Stimulated activated CD4-positive, alpha-beta T cell treated with anti-CD3 and anti-CD28 coated beads, Interleukin-12 subunit alpha, Interleukin-12 subunit beta, amount 100 ng/mL, for 4 hours (primary cell): ENCODE measurements at places on chromosomes 2 and 18.

DNA sequence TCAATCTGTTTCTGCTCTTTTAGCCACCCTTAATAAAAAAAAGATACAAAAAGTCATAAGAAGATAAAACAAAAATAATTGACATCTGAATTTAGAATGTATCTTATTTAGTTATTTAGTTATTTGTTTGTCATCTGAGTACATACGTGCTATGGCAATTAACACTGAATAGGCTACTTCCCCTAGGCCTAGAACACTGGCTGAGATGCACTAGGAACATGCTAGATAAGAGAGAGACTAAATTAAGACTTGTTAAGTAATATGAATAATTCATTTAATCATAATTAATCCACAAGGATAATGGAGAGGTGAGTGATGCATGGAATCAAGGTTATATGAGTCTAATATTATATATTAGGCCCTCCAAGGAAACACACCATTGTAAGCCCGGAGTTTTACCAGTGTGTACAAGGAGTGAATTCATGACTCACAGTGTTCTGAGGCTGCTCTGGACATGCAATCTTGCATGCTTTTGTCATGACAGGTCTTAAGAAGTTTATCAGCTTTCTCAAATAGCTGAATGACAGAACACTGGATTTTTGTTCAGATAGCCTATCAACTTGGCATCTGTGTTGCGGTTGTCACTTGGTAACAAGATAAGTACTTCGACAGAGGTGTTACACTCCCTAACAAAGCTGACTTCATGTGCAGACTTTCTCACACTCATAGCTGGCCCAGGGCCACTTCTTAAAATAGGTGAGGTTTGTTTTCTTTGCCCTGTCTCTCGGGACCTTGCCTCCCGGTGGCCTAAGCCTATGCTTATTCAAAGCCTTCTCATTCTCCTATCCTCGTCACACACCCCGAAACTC, 5.0 kb upstream of the SERPINB2 start:
- no peak for DNase-seq

DNA sequence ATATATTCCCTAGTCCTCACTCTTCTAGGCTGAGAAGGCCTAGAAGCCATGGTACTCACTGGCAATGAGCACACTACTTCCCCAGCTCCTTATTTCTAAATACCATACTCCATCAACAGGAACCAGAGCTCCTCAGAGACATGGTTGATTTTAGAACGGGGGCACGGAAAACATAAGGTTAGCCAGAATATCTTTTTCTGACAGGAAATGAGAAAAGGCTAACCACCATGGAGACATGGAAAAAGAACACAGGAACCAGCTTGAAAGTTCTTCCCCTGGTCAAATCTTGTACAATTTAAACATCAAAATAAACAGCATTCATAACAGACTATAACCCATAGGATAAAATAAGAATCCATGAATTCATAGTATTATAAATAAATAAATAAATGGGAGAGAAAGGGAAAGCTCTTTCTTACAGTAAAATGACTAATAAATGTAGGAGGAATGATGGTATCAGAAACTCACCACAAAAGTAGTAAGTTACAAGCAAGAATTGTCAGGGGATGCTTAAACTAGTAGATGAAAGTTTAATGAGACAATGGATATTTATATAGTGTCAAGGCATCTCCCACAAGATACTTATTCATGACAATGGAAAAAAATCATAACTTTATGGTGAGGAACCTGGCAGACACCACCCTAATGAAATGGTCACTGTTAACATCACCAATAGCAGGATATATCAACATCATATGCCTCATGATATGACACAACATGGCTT, 20.6 kb upstream of the GCC2 start:
- no peak for DNase-seq

DNA sequence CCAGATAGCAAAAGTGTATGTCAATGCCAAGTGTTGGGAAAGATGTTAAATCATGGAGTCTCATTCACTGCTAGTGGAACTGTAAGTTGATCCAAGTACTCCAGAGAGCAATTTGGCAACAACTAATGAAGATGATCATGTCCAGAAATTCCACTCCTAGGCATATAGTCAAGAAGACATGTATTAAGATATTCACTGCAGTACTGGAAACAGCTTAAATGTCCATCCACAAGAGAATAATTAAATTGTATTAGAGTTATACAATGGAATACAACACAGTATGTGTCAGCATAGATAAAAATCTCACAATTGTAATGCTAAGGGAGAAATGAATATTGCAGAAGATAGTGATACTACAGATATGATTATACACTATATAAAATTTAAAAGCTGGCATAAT, 15.2 kb upstream of the LBH start:
- DNase-seq = no peak

DNA sequence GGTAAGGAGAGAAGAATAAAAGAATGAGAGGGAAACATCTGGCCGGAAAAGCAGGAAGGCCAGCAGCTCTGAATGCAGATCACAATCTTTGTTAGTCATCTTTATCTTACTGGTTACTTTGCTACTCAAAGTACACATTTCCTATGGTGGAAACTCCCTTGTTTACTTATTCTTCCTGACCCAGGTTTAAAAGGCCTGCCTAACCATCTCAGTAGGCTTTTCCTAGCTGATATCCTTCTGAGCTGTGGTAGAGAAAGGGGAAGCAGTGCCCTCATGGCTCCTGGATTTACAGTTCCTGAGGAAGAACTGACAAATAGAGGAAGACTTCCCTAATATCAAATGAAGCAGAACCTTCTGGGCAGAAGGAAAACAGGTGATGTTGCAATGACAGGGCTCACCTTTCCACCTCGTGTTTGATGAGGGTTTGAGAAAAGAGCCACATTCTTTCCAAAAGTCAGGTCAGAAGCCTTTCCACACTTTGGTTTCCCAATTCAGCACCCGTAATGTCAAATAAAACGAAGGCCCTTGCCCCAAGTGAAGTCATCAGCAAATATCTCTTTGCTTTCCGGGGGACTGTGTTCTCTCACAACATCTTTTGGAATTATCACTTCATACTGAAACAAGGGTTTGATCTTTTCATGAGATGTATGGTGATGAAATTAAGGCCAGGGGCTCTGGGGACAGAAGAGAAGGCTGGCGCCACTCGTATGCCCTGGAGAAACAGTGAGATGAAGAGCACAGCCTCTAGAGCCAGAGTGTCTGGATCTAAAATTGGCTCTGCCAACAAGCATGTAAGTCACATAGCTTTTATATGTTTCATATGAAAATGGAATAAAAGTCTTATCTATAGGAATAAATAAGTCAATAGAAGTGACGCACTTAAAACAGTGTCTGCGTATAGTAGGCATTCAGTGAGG, 26.7 kb upstream of the APOB start:
- no peak for DNase-seq

GRCh38 chr2:20241973-20242726, 17.2 kb upstream of the SDC1 start:
- DNase-seq = peak; percentile 32

GRCh38 chr18:76633588-76634269, 138.7 kb upstream of the ZNF516 start:
- no peak for DNase-seq

- DNase-seq = no peak
These were observed 78.9 kb upstream of the SCN7A start for GRCh38 chr2:166572937-166573336.

GRCh38 chr2:207471261-207471660, 58.5 kb upstream of the CREB1 start:
- no peak for DNase-seq

DNA sequence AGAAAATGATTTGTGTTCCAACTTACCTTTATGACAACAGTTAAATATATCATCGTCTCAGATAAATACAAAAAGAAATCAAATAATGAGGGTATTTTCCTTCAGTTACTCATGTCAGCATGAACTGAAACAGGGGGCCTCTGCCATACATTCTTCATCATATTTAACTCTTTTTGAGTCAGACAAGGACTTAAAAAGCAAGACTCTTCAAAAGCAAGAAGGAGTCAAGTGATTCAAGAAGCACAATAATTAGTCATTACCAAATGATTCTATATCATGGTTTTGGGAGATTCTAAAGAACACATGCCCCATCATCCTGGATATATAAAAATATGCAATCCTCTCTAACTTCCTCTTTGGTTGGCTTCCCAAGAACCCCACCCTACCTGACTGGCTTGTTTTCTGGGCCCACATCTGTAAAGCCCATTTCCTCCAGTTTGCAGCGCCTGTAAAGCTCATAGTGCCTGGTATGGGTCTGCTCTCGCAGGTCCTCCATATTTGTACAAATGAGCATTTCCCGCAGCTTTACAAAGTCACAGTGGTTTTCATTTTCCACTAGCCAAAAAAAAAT, 49.7 kb downstream of the SEPTIN10 start:
- no peak for DNase-seq

GRCh38 chr2:124151691-124152090, 126.6 kb downstream of the CNTNAP5 start:
- DNase-seq = no peak
